Ovary (tissue), 10 donors: ENCODE measurements at places on chromosomes 11 and 22.

DNA sequence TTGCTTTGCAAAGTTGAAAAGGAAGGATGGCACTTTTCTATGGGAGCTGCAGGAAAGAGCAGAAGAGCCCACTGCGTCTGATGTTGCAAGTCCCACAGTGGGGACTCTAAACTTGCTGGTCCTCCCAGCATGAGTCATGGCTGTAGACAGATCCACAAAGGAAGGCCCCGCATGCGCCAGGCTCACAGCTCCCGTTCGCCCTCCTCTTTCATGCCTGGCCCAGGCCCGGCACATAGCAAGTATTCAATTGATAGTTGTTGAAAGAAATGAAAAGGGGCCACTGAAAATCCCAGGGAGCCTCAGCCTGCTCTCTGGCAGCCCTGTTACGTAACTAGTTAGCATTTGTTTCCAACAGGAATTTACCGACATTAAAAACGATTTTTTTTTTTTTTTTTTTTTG lies 18.9 kb downstream of the AP1B1 start:
- peak; percentile 62 for DNase-seq

DNA sequence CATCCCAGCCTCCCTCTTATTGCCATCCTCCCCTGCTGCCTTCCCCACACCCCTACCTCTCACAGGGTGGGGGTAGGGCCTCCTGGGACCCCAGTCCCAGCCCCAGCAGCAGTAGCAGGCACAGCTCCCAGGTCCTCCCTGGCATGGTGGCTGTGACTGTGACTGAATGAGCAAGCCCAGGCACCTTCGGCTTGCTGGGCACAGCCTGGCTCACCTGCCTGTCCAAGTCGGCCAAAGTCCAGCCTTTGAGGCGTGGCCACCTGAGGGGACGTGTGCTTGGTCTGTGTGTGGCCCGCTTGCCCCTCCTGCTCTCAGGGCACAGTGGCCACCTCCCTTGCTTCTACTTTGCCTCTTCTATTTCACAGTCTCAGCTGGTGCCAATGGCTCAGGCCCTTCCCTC lies at the start of gene TREH:
TSS of gene TREH (minus strand) at position 168 of the 400 bp plus-strand sequence. CDS start at position 145, 23 bp downstream.
- DNase-seq, result no peak

GRCh38 chr22:49052023-49052538 lies 775.6 kb downstream of the BRD1 start:
- DNase-seq, result no peak

DNA sequence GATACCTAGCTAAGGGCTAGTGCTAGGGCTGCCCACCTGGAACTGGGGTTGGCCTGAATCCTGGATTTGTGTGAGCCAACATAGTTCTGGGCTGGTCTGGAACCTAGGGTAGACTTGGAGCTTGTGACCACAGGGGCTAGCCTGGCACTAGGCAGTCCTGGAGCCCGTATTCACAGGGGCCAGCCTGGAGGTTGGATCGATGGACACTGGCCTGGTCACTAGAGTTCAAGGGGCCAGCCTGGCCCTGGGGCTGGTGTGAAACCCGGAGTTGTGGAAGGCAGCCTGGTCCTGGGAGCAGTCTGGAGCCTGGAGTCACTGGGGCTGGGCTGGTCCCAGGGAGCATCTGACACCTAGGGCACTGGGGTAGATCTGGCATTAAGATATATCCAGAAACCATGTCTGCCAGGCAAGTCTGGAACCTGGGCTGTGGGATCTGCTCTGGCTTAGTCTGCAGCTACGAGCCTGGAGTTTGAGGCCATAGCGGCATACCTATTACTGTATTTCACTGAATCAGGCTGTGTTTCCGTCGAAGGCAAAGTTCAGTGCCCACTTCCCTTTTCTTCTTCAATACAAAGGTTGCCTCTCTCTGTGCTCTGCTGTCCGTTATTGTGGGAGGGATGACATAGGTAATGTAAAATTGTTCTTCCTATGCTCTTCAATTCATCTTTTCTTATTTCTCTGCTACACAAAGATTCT lies 9.1 kb upstream of the GLYATL1B start:
- no peak for DNase-seq

DNA sequence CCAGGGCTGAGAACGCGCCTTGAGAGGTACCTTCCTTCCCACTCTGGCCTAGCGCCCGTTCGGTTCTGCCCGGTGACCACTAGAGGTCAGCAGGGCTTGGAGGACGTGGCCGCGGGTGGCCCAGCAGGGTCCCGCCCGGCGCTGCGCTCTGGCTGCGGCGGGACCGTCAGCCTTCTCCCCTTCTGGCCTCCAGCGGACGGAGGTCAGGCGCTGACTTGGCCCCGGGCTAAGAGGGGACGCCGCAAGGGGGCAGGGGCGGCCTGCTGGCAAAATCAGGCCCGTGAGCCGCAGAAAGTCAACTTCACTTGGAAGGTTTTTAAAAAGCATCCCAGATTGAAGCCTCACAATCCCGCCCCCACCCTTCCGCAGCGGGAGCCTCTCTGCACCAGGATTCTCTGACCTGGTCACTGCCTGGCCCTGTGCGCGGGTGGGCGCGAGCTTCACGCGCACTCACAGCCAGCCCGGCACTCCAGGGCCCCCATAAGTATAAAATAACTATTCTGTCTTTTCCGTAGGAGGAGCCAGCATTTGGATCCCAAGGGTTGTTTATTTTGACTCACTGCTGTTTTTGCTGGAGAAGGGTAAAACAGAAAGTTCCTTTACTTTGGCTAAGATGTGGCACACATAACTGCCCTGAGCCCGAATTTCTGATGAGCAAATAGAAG lies 23.2 kb upstream of the ZBTB16 start:
- DNase-seq, result peak; percentile 90

GRCh38 chr11:20367313-20367948 lies 3.9 kb downstream of the HTATIP2 start:
- peak; percentile 47 for DNase-seq

DNA sequence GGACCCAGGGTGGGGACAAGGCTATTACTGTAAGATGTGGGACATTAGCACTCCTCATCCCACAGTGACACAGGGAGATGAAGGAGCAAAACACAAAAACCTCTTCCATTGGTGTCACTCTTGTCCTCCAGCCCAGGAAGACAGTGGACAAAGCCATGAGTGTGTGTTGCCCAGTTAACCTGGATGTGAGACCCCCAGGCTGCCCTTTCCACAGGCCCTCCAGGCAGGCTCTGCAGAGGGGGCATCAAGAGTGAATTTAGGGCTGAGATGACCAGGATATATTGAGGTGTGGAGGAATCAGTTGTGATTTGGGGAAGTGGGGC lies 111.3 kb downstream of the GGTLC2 start:
- no peak for DNase-seq

GRCh38 chr11:31325160-31325559 lies 44.4 kb downstream of the DCDC1 start:
- DNase-seq, result no peak

- no peak for DNase-seq
Measured at GRCh38 chr11:8247312-8247711, 16.4 kb downstream of the LMO1 start.

GRCh38 chr11:20156280-20156875 lies 3.9 kb downstream of the DBX1 start:
- DNase-seq, result no peak

DNA sequence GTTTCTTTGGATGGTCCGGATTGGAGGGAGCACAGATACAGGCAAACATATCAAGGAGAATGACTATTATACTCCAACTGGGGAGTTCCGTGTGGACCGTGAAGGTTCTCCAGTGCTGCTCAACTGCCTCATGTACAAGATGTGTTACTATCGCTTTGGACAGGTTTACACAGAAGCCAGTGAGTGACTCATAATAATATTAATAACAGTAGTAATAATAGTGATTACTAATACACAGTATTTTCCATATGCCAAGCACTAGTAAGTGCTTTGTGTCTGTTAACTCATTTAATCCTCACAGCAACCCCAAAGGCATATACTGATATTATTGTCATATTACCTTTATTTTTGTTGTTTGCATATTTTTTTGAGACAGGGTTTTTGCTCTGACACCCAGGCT lies 6.6 kb upstream of the CHEK1 start:
- DNase-seq, result no peak

- no peak for DNase-seq
Measured at GRCh38 chr22:45768490-45768889, 96.9 kb downstream of the ATXN10 start.

GRCh38 chr11:17734986-17735817 lies 621 bp downstream of the KCNC1 start:
- peak; percentile 81 for DNase-seq

- DNase-seq, result no peak
Measured at GRCh38 chr22:41361716-41362310, 19.9 kb upstream of the TEF start.

- no peak for DNase-seq
Measured at GRCh38 chr22:26800858-26801257, 143.5 kb downstream of the MIAT start.

GRCh38 chr11:62502030-62502730 lies 44.4 kb downstream of the AHNAK start:
- DNase-seq, result no peak

- DNase-seq, result no peak
Measured at GRCh38 chr22:50204571-50204970, 3.8 kb downstream of the SELENOO start.

- no peak for DNase-seq
Measured at GRCh38 chr11:64032050-64032449, 3.7 kb upstream of the FLRT1 start.

DNA sequence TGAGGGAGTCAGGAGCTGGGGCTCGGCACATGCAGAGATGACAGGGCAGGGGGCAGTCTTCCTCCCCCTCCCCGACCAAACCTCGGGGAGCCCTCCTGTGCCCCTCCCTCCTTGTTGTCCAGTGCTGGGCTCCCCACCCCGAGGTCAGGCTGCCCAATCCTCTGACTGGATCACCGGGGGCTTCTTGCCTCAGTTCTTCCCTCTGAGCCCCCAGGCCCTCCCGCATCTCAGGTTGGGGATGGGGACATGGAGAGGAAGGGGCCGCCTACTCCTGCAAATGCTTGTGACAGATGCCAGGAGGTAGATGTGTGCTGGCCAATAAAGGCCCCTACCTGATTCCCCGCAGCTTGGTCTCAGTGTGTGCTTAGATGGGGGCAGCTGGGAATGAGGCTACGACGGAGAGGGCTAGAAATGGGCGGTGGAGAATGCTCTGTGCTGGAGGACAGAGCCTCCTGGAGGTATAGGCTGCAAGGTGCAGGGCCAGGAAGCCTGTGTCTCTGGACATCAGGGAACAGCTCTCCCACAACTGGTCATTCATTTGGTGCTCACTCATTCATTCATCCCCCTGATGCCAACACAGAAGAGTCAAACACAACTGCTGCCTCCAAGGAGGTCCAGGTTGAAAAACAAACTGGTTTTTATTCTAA lies 8.4 kb downstream of the RHBDD3 start:
- DNase-seq, result no peak

DNA sequence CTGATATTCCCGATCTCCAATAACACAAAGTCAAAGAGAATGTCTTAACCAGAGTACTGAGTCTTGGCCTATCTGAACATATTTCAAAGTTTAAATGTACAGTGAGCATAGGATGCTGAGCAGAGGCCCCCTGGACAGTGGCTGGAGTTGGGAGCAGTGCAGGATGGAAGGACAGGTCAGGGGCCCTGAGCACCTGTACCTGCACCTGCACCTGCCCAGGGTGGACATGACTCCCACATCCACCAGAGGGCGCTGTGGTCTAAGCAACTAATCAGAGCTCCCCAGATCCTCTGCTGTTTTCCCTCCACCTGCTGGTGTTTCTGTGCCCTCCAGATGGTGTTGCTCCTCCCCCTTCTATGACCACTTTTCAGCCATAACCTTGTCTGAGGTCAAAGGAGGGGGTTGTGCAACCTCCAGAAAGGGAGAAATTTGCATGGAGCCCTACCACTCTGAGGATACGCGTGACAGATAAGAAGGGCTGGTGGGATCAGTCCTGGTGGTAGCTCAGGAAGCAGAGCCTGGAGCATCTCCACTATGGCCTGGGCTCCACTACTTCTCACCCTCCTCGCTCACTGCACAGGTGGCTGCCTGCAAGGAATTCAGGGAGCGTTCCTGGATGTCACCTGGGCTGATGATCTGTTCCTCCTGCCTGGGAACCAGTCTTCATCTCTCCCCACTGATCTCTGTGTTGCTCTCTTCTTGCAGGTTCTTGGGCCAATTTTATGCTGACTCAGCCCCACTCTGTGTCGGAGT lies 49.1 kb upstream of the VPREB1 start:
- no peak for DNase-seq

- no peak for DNase-seq
Measured at GRCh38 chr11:35494957-35495490, 30.4 kb downstream of the PAMR1 start.

GRCh38 chr11:47538741-47539565 lies 14.0 kb downstream of the CELF1 start:
- no peak for DNase-seq

GRCh38 chr11:533586-534395 lies 1.6 kb downstream of the HRAS start:
- no peak for DNase-seq
